PC-3 (cell line): ENCODE measurements at places on chromosomes 2 and 18.
A peak's percentile ranks its signal among the peaks of the same experiment; 100 is the strongest.

DNA sequence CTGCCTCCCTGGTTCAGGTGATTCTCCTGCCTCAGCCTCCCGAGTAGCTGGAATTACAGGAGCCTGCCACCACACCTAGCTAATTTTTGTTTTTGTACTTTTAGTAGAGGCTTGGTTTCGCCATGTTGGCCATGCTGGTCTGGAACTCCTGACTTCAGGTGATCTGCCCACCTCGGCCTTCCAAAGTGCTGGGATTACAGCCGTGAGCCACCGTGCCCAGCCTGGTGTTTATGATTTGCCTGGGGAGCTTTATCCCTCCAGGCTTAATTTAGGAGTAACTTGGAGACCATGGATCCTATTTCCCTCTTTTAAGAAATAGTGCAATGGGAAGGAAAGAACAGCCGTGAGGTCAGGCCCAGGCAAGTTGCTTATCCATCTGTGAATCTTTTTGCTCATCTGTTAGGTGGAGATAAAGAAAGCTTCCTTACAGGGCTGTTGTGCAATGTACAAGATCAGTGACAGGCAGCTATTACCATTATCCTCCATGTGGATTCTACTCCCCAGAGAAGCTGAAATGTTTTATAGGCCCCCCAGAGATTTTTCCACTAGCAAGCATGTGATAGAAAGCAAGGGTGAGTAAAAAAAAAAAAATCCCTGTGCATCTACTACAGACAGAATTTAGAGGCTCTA, 104.9 kb upstream of the MGAT5 start:
- H3K4me3 ChIP-seq: no peak overlapping the region
- no peaks in the 10 kb centered on the region for H3K4me1 ChIP-seq
- no peaks in the 10 kb centered on the region for H3K27me3 ChIP-seq
- no peak for DNase-seq
- no peaks in the 10 kb centered on the region for H3K36me3 ChIP-seq

DNA sequence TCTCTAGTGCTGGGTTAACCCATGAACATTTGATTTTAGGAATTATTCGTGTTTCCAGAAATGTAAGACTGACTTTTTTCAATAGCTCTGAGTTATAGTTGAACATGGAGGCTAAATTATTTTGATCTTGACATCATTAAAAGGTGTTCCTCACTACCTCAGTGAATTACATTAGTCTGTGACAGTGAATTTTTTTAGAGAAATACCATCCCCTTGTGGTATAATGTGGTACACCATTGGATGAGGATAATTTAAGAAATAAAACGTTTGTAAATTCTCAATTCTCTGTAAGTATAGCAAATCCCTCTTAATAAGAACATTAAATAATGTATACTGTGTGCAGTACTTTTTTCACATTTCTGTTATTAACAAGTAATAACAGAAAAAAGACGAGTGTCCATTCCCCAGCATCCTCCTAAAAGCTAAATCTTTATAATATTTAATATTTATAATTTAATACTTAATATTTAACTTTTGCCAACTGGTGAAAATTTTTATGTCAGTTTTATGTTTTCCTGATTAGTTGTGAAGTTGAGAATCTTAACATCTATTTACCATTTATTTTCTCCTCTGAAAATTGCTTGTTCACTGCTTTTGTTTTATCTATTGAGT, 70.3 kb upstream of the CWC22 start:
- no peaks in the 10 kb centered on the region for H3K27me3 ChIP-seq
- H3K36me3 ChIP-seq: no peaks in the 10 kb centered on the region
- peak; percentile 61 for DNase-seq
- H3K27ac ChIP-seq: no peak overlapping the region

- no peaks in the 10 kb centered on the region for H3K36me3 ChIP-seq
- H3K27ac ChIP-seq: no peak overlapping the region
- H3K4me3 ChIP-seq: no peak overlapping the region
Observed at GRCh38 chr2:142484111-142484510, 353.3 kb upstream of the LRP1B start.

- peak overlapping the region; percentile 87 for H3K27ac ChIP-seq
- H3K27me3 ChIP-seq: no peaks in the 10 kb centered on the region
- H3K4me1 ChIP-seq: peaks cover 68% of the 10 kb centered on the region
- H3K4me3 ChIP-seq: peak overlapping the region; percentile 61
Observed at GRCh38 chr2:177241711-177242120, 22.8 kb downstream of the NFE2L2 start.

DNA sequence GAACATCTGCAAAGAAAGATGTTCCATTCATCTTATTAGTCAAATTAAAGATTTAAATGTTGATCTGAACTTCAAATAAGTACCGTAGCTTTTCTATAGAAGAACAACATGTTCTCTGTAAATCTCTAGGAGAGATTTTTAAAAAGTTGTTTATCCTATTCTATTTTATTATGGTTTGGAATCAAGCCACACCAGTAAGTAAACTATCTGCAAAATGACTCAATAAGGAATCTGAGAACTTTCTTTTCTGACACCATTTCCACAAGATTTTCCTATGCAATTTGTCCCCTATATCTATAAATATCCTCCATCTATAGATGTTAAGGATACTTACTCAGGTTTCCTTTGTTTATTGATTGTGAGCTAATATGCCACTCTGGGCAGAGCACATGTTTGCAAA, 736.6 kb downstream of the CBLN2 start:
- peaks cover 21% of the 10 kb centered on the region for H3K4me1 ChIP-seq
- H3K36me3 ChIP-seq: no peaks in the 10 kb centered on the region
- DNase-seq: peak; percentile 51

DNA sequence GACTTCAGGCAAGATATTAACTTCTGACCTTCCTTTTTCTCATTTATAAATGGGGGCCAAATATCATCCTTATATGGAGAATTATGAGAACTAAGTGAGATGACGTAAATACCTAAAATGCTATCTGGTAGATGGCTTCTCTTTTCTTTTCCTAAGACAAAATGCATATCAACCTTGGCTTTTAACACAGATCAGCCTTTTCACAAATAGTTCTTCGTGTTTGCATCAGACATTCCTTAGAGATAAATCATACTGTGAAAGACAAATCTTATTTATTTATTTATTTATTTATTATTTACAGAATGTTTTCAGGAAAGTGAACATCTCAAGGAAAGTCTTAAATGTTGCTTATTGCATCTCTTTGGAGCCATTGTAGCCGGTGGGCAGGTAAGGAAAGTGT, 62.8 kb downstream of the NBEAL1 start:
- no peaks in the 10 kb centered on the region for H3K4me1 ChIP-seq
- H3K27me3 ChIP-seq: no peaks in the 10 kb centered on the region
- H3K4me3 ChIP-seq: no peak overlapping the region
- H3K27ac ChIP-seq: no peak overlapping the region
- DNase-seq: peak; percentile 18

DNA sequence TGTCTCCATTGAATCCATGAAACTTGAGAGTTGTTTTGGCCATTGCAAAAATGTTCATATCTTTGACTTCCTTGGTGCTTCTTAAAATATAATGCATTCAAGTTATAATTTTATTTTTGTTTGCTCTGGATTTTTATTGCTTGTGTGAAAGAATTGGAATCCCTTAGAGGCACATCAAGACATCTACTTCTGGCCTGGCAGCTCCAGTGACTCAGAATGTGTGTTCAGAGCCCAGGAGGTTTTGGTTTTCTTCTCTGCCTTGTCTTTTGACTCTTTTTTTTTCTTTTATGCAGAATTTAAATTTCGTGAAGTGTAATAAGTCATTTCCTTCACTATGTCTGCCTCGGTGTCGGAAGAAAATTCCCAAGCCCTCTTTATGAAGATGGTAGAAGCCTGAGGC, 180.2 kb downstream of the LTBP1 start:
- peak; percentile 82 for DNase-seq
- no peaks in the 10 kb centered on the region for H3K27me3 ChIP-seq
- no peaks in the 10 kb centered on the region for H3K36me3 ChIP-seq
- H3K27ac ChIP-seq: peak overlapping the region; percentile 87

DNA sequence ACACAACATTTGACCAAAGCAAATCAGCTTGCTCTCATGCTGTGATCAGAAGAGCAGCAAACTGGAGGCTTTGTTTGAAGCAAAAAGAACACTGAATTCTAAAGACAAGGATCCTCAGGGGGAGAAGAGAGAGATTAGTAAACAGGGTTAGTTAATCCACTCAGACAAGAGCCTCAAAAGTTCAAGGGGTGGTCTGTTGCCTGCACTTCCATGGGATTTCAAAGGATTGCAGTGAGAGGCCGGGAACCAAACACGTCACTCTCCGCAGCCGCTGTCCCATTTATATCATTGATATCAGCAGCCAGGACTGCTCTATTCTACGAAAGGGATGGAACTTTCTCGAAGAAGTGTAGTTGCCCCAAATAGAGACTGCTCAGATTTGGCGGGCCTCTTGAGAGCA, 97.8 kb upstream of the SP3 start:
- H3K27me3 ChIP-seq: no peaks in the 10 kb centered on the region
- no peak for DNase-seq
- H3K4me3 ChIP-seq: no peak overlapping the region
- no peaks in the 10 kb centered on the region for H3K36me3 ChIP-seq
- H3K27ac ChIP-seq: no peak overlapping the region

- no peaks in the 10 kb centered on the region for H3K36me3 ChIP-seq
- peak; percentile 52 for DNase-seq
- no peak overlapping the region for H3K27ac ChIP-seq
Observed at GRCh38 chr2:12059616-12060441, 313.4 kb downstream of the LPIN1 start.

DNA sequence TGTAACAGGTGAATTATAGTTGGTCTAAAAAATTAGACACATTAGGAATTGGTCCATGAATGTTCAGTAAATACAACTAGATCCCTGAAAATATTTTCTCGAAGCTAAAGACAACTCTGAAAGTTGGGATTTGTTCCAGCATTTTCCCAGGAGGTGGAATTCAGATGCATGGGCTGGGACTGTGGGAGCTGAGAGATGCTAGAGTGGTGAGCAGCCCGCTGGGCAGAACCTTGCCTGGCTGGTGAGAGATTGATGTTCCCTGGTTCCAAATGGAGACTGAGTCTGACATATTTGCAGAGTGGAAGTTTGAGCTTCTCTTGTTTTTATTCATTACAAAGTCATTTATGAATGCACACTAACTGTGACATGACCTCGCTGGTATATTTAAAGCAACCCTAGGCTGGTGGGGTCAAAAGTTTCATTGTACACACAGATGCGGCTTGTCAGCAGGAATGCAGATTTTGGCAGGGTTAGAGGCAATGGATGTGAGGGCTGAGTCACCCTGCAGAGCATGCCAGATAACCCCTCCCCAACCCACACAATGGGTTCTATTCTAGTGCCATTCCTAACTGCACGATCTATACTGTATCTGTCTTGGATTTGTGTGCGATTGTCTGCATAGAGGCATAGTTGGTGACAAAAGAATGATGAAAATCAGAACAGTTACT, 23.5 kb upstream of the TMEM178A start:
- peaks cover 59% of the 10 kb centered on the region for H3K4me1 ChIP-seq
- no peaks in the 10 kb centered on the region for H3K36me3 ChIP-seq
- peak; percentile 95 for DNase-seq
- H3K27ac ChIP-seq: peak overlapping the region; percentile 72

- H3K4me3 ChIP-seq: no peak overlapping the region
- H3K36me3 ChIP-seq: no peaks in the 10 kb centered on the region
- no peak overlapping the region for H3K27ac ChIP-seq
Observed at GRCh38 chr2:239178484-239178883, 222.3 kb downstream of the HDAC4 start.

- no peak within 1 kb of the TSS for H3K4me3 ChIP-seq
- no peaks in the 10 kb centered on the region for H3K4me1 ChIP-seq
- no peaks in the 10 kb centered on the region for H3K36me3 ChIP-seq
- DNase-seq: no peak
- no peak within 1 kb of the TSS for H3K27ac ChIP-seq
Observed at GRCh38 chr2:43676322-43677050, at the start of gene C1GALT1C1L. C1GALT1C1L (minus strand) TSS chr2:43676429; CDS start chr2:43676322, 107 bp downstream.

GRCh38 chr2:207437524-207438143, 92.1 kb upstream of the CREB1 start:
- no peak overlapping the region for H3K27ac ChIP-seq
- no peaks in the 10 kb centered on the region for H3K27me3 ChIP-seq
- H3K4me3 ChIP-seq: no peak overlapping the region
- no peaks in the 10 kb centered on the region for H3K4me1 ChIP-seq
- H3K36me3 ChIP-seq: no peaks in the 10 kb centered on the region

- DNase-seq: peak; percentile 14
- no peak overlapping the region for H3K4me3 ChIP-seq
- no peaks in the 10 kb centered on the region for H3K27me3 ChIP-seq
- no peaks in the 10 kb centered on the region for H3K4me1 ChIP-seq
- H3K36me3 ChIP-seq: no peaks in the 10 kb centered on the region
- H3K27ac ChIP-seq: no peak overlapping the region
Observed at GRCh38 chr2:220373878-220374277, 746.4 kb downstream of the SLC4A3 start.

DNA sequence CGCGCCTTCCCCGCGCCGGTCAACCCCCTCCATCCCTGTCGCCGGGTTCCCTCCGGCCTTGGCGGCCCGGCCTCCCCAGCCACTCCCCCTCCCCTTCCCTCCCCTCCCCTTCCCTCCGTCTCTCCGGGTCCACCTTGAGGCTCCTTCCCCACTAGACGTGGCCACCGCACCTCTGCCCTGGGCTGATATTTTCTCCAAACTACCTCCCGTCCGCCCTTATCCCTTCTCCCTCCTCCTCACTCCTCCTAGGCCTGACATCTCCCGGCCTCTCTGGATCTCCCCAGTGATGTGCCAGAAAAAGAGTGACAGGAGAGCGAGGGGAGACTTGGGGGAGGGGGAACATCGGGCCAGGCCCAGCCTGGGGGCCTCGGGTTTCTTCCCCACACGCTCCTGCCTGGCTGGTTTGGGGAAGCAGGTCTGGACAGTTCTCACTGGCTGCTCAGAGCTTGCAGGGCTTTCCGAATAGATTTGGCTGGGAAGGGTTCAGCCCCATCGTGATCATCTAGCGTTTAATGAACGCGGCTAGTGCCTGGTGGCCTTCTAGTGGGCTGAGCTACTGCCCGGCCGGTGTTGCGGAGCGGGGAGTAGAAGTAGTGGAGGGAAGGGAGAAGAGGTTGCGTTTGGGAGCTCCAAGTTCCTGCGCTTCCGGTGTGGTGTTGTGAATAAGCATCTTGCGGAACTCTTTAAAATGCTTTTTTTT, 641 bp downstream of the MAPRE3 start:
- peaks cover 56% of the 10 kb centered on the region for H3K4me1 ChIP-seq
- peak overlapping the region; percentile 93 for H3K4me3 ChIP-seq
- no peaks in the 10 kb centered on the region for H3K27me3 ChIP-seq

DNA sequence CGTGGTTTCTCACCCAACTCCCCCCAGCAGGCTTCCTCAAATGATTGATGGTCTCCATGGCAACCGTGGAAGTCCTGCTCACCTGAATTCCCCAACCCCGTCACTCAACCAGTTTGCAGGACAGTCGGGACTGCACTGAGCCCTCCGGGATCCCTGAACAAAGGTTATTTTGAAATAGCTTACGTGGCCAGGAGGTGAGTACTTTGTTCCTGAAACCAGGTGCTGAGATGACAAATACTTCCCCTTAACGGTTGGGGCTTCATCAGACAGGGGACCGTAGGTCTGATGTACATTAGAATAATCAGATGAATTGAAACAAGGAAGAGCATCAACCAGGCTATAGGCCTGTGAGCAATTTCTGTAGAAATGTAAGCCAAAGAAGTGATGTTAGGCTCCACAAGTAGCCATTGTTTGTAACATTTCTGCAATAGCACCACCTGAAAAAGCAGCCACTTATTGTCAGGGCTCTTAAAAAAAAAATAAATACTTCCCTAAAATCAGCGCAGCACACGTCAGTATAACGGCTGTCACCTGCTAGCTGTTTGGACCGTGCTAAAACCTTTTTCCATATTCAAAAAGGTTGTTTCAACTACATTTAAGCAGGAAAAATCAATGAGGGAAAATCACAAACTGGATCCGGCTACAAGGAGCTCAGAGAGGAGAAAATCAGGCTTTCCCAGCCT, 206.4 kb upstream of the ID2 start:
- H3K4me1 ChIP-seq: peaks cover 28% of the 10 kb centered on the region
- H3K36me3 ChIP-seq: no peaks in the 10 kb centered on the region
- peak overlapping the region; percentile 45 for H3K27ac ChIP-seq
- peak; percentile 46 for DNase-seq
- H3K4me3 ChIP-seq: no peak overlapping the region
